ENCODE measurements at places on chromosomes 11 and 22.
A peak's percentile ranks its signal among the peaks of the same experiment; 100 is the strongest.

- no peak for DNase-seq
Measured at GRCh38 chr11:78193806-78194205, 5.1 kb downstream of the USP35 start.

GRCh38 chr11:1730059-1730629, 20.3 kb downstream of the IFITM10 start:
- DNase-seq = no peak

GRCh38 chr11:125262194-125262829, 97.8 kb downstream of the PKNOX2 start:
- DNase-seq = no peak

DNA sequence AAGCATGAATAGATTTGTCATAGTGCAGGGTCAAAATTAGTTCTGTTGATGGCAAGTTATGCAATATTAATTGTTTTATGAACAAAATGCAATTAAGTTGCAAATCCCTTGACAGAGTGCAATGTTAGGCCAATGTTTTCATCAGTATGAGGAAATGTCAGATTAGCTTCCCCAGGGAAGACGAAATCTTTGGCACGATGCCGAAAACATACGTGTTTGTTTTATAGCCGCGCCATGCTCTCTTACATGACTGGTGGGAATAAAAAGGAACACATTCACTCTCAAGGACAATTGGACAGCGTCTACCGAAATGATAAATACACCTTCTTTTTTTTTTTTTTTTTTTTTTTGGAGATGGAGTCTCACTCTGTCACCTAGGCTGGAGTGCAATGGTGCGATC, 27.0 kb downstream of the MFNG start:
- DNase-seq = no peak

GRCh38 chr22:43479962-43480361, 68.1 kb downstream of the MPPED1 start:
- no peak for DNase-seq

- no peak for DNase-seq
Measured at GRCh38 chr11:89361734-89362133, 129.4 kb downstream of the NOX4 start.

GRCh38 chr11:75879737-75880136, 64.7 kb downstream of the UVRAG start:
- no peak for DNase-seq

- no peak for DNase-seq
Measured at GRCh38 chr22:35524966-35525686, 15.5 kb upstream of the RASD2 start.

DNA sequence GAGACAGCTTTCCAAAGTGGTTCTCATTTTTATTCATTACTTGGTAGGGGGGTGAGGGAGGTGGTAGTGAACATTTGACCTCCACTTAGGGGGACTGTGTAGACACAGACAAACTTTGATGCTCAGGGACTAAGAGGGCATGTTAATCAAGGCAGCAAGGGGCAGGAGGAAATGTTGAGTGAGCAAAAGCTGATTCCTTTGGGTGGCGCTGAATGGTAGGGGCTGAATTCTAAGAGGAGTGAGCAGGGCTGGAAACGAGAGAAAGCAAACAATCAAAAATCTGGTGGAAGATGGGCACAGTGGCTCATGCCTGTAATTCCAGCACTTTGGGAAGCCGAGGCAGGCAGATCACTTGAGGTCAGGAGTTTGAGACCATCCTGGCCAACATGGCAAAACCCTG, 164.8 kb upstream of the BDNF start:
- DNase-seq = no peak

DNA sequence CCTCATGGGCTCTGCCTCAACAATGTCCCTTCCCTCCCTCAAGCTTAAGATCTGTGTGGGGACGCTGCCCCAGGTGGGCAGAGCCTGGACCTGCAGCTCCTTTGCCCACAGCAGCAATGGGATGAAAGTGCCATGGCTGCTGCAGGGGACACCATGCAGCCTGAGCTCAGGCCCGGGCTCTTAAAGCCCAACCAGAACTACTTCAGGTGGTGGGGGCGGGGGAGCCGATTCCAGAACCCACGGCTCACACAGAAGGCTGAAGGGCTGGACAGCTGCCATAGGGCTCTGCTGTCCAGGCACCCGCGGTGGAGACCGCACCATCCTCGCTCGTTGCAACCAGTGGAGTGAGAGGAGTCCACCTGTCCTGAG, 12.5 kb downstream of the CHID1 start:
- DNase-seq = peak; percentile 10

GRCh38 chr11:126485021-126485792, 129.7 kb downstream of the ST3GAL4 start:
- no peak for DNase-seq

GRCh38 chr11:61171907-61172306, 10.7 kb upstream of the VPS37C start:
- DNase-seq = no peak

DNA sequence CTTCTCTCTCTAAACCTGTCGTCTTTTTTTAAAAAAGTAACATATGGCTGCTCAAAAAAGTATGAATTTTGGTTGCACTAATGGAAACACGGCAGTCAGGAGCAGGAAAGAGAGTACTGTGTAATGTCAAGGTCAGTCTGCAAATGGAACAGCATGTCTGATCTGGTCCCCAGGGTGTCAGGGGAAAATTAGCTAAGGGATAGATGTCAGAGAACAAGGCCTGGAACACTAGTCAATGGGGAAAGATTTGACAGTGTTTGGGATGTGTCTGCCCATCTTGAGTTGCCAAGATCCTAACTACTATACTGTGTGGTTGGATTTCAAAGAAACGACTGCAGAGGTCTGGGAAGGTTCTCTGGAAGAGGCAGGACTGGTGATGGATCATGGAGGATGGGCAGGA, 65.7 kb upstream of the PHOX2A start:
- no peak for DNase-seq

DNA sequence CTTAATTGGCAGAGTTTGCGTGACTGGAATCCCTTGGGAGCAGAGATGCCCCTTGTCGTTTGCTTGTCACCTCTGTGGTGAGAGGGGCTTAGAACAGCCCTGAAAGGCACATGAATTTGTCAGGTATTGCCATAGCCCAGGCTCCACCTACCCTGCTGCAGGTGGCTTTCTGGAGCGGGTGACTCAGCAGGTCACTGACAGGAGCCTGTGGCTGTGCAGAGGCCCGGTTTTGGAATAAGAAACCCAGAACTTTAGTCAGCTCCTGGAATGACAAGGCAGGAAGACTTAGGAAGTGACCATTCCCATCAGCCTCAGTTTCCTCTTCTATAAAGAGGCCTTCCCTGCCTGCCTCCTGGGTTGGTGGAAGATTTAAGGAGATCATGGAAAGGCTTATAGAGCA, 539.7 kb downstream of the INSC start:
- no peak for DNase-seq

- DNase-seq = no peak
Measured at GRCh38 chr22:24427500-24428164, at the start of gene ADORA2A. Gene ADORA2A, plus strand, starts transcription at chr22:24427599. Its CDS starts 5,806 bp downstream, at chr22:24433405.

DNA sequence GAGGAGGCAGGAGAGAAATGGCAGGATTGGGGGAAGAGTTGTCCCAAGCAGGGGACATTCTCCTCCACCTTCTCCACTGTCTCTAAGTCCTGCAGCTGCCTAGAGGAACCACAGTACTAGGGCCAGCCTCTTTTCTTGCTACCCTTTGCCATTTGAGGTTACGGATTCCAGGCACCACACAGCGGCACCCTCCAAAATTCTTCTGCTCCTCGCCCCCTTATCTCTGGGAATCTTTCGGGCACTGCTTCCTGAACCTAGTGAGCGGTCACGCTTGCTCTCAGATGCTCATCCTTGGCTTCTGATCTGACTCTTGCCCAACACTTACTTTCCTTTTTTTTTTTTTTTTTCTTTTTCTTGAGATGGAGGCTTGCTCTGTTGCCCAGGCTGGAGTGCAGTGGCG, 26.6 kb upstream of the XBP1 start:
- no peak for DNase-seq

DNA sequence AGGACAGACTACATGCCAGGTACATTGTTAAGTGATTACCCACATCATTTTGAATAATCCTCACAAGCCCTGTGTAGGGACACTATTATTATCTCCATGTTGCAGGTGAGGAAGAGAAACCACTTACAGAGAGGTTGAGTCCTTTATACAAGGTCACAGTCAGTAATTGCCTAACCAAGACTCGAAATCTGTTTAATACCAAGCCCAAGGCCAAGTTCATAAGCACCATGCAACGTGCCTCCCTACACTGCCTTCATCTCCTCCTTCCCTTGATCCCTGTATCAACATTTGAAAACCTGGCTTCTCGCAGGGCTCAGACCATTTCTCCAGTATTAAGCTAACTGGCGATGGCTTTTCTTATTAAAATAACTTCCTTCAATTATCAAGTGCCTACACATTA, 41.7 kb upstream of the SEZ6L start:
- no peak for DNase-seq

DNA sequence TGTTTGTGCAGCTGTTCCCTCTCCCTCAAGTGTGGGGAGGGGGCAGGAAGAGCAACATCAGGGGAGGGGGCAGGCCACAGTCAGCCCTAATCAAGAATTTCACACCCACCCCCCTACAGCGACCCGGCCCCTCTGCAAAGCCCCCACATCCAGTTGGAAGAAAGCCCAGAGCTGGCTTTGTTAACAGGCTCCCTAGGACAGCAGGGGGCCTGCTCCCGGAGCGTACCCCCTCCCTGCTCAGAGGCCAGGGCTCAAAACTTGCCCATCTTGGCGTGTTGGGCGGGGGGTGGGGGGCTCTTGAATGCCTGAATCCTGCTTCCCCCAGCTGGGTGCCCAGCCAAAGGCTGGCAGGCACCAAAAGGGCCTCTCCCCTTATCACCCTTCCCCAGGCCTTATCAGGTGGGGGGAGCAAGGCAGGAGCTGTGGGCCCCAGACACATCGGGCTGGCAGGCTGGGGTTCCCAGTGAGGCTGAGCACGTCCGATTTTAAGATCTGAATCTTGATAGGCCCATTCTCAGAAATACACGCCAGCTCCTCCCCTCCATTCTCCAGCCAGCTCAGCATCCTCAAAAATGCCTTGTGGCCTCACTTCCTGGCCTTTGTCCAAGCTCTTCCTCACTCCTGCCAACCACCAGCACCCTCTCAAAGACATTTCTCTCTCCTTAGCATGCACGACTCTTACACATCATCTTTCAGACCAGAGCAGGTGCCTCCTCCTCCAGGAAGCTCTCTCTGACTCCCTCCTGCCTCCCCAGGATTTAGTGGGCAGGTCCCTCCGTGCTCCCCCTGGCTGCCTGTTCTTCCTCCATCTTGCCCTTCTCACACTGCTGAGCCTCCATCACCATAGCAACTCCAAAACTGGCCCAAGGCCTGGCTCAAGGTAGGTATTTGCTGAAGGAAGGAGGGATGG, 384.8 kb downstream of the MN1 start:
- no peak for DNase-seq

GRCh38 chr11:133271206-133271605, 261.1 kb downstream of the OPCML start:
- no peak for DNase-seq

- DNase-seq = peak; percentile 64
Measured at GRCh38 chr11:110430267-110431050, 711 bp downstream of the FDX1 start.

- no peak for DNase-seq
Measured at GRCh38 chr11:70067591-70068341, 10.4 kb upstream of the ANO1 start.

DNA sequence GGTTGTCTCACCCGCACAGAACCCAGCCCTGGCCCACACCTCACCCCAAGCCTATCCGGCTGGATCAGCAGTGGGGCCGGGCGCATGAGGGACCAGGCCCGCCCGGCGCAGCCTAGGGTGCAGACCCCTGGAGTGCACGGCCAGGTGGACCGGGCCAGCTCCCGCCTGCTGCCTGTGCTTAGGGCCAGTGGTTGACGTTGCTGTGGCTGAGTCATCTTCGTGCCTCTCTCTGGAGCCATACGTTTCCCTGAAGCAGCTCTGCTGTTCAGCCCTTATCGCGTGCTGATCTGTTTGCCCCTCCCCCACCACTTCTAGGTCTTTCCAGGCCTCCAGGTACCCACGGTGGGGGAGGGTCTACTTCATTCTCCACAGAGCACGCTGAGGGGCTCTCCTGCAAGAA, 39.5 kb downstream of the CDKN1C start:
- no peak for DNase-seq

- no peak for DNase-seq
Measured at GRCh38 chr11:72842653-72843330, 28.6 kb downstream of the ATG16L2 start.

GRCh38 chr11:125960771-125961170, 14.9 kb downstream of the VSIG10L2 start:
- DNase-seq = no peak

- DNase-seq = no peak
Measured at GRCh38 chr11:65965986-65966762, 4.6 kb downstream of the SART1 start.

DNA sequence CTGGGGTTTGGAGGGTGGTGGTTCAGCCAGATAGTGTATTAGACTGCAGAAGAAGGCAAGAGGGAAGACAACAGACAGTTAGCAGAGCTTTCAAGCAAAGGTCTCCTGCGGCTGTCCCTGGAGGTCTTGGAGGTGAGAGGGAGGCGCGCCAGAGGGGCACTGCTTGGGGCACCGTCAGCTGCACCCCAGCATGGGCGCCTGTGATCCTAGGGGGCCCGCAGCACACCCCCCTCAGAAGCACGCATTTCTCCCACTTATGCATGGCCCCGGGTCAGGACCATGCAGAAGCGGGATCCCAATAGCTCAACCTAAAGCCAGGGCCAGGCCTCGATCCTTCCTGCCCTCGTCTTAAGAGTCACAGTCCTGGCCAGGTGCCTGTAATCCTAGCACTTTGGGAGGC, 26.5 kb downstream of the FGF4 start:
- DNase-seq = no peak

GRCh38 chr11:85027346-85027745, 599.8 kb downstream of the DLG2 start:
- no peak for DNase-seq

DNA sequence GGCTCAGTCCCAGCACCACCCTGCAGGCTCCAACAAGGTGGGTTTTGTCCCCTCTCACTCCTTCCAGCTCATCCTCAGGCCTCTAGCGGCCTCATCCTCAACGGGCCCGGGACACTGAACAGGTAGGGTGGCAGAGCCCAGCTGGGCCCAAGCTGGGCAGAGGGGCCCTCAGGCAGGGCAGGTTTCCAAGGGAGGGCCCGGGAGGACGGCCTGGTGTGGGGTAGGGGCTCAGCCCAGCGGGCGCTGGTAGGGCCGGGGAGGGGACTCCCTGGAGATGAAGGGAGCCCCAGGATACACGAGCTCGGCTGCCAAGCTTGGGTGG, 2.5 kb upstream of the IFITM10 start:
- DNase-seq = no peak

GRCh38 chr22:49646876-49647275, 180.8 kb downstream of the BRD1 start:
- no peak for DNase-seq

GRCh38 chr11:57476757-57477506, 16.6 kb downstream of the RTN4RL2 start:
- peak; percentile 63 for DNase-seq

- DNase-seq = no peak
Measured at GRCh38 chr11:10785146-10785474, 23.6 kb downstream of the EIF4G2 start.
